ENCODE measurements at places on chromosomes 2 and 18.
A peak's percentile ranks its signal among the peaks of the same experiment; 100 is the strongest.

- DNase-seq: peak; percentile 60
These were observed 632 bp downstream of the AFTPH start for GRCh38 chr2:64524604-64525316.

DNA sequence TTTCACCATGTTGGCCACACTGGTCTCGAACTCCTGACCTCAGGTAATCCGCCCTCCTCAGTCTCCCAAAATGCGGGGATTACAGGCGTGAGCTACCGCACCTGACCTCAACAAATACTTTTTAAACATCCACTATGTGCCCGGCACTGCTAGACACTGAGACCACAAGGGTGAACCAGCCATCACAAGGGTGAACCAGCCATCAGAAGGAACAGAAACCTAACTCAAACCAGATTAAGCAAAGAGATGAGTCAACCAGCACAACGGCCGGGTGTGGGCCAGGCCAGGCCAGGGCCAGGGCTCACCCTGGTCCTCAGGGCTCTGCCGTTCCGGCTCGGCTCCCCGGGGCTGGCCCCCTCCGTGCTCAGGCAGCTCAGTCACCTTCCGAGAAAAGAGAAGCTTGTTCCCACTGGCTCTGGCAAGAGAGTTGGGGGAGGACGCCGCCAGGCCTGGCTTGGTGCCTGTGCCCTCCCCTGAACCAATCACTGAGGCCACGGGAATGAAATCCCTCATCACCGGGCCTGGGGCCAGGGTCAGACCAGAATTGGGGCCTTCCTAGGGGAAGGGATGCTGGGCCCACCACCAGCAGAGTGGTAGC, 4.4 kb downstream of the TEX44 start:
- DNase-seq: no peak

DNA sequence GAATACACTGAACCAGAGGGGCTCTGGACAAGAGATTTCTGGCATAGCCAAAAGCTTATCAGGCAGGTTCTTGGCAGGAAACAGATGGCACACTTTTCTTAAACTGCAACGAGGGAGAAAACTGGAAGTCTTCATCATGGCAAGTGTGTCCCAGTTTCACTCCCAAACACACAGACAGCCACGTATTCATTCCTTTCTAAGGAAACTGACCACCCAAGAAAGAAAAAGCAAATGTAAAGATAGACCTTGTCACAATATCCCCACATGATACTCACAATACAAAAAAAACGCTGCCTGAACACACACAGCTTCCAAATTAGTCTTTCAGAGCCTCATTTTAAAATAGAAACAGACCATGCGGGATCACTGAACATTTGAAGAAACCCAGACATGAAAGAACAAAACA, 40.6 kb upstream of the RTTN start:
- DNase-seq: no peak

- DNase-seq: no peak
These were observed 56.6 kb downstream of the FAM228A start for GRCh38 chr2:24231461-24231881.

- no peak for DNase-seq
These were observed 53.7 kb downstream of the MCFD2 start for GRCh38 chr2:46861916-46862315.

GRCh38 chr2:176934869-176935415, 277.7 kb upstream of the HNRNPA3 start:
- no peak for DNase-seq

GRCh38 chr2:11166476-11166875, 11.2 kb downstream of the SLC66A3 start:
- DNase-seq: no peak

GRCh38 chr2:142918624-142919023, 41.2 kb downstream of the KYNU start:
- DNase-seq: no peak

DNA sequence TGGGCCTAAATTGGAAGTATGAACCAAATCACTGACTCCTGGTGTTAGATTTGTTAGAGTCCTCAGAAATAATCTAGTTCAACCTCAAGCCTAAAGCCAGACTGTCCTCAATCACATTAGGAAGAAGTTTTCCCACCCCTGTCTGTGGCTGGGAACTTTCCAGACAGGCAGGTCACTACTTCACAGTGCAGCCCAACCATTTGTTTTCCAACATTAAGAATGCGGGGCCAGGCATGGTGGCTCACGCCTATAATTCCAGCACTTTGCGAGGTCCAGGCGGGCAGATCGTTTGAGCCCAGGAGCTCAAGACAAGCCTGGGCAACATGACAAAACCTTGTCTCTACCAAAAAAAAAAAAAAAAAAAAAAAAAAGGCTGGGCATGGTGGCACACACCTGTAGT, 5.5 kb upstream of the OSBPL1A start:
- DNase-seq: no peak

DNA sequence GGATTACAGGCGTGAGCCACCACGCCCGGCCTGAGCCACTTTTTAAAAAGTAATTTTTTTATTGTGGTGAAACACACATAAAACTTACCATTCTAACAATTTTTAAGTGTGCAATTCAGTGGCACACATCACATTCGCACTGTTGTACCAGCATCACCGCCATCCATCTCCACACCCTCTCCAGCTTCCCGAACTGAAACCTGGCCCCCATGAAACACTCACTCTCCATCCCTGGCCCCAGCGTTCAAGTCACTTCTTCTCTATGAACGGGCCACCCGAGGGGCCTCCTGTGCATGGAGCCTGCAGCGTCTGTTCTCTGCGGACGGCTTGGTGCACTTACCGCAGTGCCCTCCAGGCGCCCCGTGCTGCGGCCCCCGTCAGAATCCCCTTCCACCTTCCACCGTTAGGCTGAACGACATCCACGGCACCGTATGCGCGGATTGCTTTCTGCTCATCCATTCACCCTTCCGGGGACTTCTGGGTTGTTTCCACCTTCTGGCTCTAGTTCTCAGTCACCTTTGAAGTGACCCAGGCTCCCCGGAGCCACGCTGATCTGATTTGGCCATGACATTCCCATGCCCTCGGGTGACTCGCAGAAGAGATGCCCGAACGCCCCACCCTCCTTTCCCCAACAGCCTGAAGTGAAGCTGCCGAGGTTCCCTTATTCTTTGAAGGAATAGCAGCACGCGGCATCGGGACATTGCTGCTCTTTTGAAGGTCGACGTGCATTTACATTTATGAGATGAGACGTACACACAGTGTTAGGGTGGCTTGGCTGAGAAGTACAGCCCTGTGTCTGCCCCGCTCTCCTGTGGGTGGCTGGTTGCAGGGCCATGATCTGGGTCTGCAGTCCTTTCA, 134.4 kb downstream of the MBP start:
- DNase-seq: no peak

DNA sequence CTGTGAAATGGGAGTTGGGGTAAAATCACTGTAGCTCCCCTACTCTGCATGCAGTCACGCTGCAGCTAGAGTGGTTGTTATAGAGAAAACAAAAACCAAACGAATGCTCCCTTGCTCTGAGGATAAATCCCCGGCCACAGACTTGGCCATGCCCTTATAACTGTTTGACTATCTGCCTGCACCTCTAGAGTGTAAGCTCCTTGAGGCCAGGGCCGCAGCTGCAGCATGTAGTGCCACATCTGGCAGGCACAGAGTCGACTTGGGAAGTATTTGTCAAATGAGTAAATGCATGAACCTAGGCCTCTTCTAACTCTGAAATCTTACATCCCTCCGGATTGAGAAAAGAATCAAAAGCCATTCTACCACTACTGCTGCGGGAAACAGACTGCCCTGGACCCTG, 35.9 kb downstream of the KCNIP3 start:
- no peak for DNase-seq

GRCh38 chr2:140257692-140258300, 1477.6 kb upstream of the NXPH2 start:
- no peak for DNase-seq

Measured in stimulated activated CD8-positive, alpha-beta memory T cell treated with anti-CD3 and anti-CD28 coated beads, Interleukin-4, amount 100 ng/mL, for 48 hours (primary cell).